ENCODE measurements at places on chromosomes 2 and 18.

DNA sequence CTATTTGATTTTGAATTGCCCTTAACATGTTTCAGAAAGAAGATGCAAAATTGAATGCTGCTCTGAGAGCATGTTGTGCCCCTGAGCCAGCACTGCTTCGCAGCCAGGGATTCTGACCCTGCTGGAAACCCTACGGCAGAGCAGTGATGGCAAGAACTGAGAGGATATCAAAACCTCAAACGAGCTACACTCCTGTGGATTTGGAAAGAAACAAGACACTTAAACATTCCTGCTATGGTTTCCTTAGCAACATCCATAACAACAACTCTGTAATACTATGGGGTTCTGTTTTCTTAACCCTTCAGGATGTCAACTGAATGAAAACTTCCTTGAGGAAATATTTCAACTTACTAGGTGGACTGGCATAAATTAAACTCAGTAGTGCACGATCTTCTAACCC, 649.1 kb downstream of the NYAP2 start:
- DNase-seq: no peak

DNA sequence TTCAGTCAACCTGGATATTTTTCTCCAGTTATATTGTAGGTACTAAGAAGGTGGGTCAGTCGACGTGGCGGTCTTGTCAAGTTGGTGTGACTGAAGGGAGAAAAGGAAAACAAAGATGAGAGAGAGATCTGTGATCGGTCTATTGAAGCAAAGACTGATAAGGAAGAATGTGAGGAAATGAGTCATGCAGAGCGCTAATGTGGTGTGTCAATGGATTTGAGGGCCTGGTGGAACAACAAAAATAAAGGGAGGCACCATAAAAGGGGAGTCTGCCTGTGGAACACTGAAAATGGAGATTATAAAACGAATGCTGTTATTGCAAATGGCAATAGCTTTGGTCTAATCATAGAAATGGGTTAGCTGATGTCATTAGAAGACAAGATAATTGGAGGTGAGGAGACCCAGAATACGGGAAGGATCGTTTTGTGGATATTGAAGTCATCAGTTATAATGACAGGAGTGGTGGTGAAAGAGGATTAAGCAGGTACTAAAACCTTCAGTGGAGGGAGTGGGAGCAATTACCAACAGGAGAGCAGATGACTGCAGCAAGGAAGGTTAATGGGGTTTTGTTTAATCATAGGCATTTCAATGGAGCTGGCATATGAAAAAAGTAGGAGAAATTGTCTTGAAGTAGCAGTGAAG, 599.1 kb upstream of the FSHR start:
- DNase-seq: peak; percentile 11

GRCh38 chr2:146986161-146986560, 858.7 kb upstream of the ACVR2A start:
- no peak for DNase-seq

- no peak for DNase-seq
Observed at GRCh38 chr2:186531257-186531775, 45.3 kb downstream of the ZC3H15 start.

GRCh38 chr2:23912054-23912453, 14.9 kb downstream of the ATAD2B start:
- no peak for DNase-seq

DNA sequence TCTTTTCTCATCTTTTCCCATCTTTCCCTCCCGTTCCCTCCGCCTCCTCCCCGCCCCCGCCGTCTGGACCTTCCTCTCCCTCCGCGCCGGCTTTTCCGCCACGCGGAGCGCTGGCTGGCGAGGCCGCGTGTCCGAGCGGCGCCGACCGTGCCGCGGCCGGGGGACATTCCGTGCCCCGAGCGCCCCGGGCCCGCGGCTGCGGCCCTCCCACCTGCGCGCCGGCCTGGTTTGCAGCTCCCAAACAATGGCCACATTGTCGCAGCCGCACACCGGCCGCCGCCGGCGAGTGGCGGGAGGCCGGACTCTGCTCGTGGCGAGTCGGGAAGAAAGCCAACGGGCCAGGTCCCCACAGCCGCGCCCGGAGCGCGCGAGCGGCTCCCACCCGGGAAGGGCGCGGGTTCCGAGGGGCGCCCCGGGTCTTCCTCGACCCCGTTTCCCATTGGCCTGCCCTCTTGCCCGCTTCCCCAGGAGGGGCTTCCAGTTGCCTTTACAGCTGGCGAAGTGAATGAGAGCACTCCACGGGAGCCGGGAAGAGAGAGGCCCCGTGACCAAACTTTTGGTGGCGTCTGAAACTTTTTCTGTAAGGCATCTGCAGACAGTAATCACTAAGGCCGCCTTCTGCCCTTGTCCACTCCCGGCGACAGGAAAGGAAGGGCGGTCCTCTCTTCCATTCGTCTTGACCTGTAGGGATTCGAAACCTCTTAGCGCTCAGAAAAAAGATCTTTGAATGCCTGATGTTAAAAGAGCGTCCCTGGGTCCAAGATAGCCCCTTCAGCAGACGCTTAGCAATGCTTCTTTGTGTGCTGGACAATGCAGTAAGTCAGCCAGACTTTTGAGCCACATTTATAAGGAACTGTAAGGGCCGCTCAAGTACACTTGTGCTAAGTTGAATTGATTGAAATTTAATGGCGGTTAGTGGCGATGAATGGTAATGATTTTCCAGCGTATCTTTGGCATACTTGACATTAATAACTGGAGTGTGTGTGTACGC, 6.2 kb downstream of the GLI2 start:
- no peak for DNase-seq

- peak; percentile 38 for DNase-seq
Observed at GRCh38 chr2:41782306-41783158, 265.3 kb upstream of the PKDCC start.

- DNase-seq: no peak
Observed at GRCh38 chr2:122019724-122020123, 264.3 kb downstream of the TSN start.

- no peak for DNase-seq
Observed at GRCh38 chr2:144678736-144679135, 158.8 kb upstream of the ZEB2 start.

- DNase-seq: no peak
Observed at GRCh38 chr2:72181616-72182015, 34.0 kb upstream of the CYP26B1 start.

- no peak for DNase-seq
Observed at GRCh38 chr2:25053041-25053440, 11.2 kb downstream of the EFR3B start.

DNA sequence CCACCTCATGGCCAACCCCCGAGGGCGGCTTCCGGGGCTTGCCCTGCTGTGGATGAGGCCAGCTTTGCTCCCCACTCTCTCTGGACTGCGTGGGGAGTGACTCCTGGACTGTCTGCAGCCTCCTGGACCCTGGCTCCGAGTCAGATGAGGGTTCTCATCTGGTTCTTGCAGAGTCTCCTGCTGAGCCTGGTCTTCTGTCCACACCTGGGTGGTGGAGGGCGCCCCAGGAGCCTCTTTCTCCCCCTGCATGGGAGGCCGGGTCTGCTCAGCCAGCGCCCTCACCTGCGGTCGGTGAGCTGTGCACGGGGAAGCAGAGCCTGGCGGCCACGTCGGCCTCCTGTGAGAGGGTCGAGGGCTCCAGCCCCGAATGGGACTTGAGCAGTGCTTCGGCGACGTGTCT, 78.3 kb downstream of the RTP5 start:
- no peak for DNase-seq

GRCh38 chr18:48893061-48893607, 57.6 kb downstream of the SMAD7 start:
- no peak for DNase-seq

DNA sequence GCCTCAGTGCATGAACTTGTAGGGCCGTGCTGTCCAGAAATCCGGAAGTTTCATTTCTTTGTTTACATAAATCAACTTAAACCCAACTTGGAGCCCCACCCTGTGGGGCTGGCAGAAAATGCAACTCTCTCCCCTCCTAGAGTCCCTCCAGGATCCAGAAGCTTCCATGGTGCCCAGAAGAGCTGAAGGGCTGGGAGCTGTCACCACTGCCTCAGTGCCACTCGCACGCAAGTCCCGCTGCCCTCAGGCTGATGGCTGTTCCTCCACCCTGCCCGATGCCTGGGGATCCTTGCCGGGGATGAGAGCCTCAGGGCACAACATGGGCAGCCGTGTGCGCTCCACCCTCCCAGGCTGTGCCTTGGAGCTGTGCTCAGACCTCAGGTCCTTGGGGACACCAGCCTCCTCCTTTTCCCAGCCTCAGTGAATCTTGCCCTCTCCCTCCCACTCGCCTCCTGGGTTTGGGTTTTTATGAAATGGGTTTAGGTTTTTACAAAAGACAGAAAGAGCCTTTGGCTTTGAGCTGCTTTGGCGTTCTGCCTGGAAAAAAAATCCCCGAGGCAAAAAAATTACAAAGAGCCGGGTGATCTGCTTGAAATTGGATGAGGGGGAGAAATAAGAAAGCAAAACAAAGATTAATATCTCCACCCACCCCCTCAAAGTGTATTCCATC, 155.2 kb downstream of the TWIST2 start:
- DNase-seq: no peak

GRCh38 chr18:69588301-69588700, 187.6 kb downstream of the DOK6 start:
- DNase-seq: no peak

GRCh38 chr2:223487214-223487846, 114.8 kb downstream of the SCG2 start:
- DNase-seq: no peak

GRCh38 chr2:227325839-227326195, 766 bp downstream of the MFF start:
- DNase-seq: peak; percentile 31

GRCh38 chr2:63700271-63700670, 111.5 kb downstream of the MDH1 start:
- DNase-seq: no peak

DNA sequence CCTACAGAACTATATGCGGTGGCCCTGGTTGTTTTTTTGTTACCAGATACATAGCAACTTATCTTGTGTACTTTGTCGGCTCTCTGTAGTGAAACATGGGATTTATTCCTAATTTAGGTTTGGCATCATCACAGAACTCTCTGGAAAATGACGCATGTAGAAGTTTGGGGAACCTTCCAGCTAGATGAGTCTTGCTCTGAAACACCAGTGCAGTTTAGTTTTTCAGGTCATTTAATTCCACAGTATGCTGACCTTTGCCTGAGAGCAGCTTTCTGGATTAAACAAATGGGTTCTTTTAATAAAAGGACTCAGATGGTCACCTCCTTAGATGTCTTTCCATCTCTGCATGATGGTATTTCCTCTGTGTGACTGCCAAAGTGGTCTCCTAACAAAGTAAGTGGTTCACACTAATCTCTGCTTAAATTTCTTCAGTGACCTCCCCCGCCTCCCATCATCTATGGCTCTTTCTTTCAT, 39.9 kb downstream of the MYO3B start:
- DNase-seq: no peak

DNA sequence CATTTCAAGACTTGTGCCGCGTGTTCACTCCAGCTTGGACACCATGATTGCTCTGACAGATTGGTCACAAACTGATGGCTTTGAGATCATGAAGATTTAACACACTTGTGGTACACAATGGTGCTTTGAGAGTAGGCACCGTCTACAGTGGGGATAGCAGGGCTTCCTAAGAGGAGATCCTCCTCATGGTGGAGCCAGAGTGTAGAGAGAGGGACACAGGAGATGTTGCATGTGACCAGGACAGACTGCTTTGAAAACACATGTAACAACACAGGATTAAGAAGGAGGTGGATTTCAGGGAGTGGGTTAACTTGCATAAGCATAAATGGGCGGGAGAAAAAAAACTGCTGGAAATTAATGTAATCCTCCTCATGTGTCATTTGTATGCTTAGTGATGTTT, 95.7 kb upstream of the LINC00305 start:
- peak; percentile 73 for DNase-seq

DNA sequence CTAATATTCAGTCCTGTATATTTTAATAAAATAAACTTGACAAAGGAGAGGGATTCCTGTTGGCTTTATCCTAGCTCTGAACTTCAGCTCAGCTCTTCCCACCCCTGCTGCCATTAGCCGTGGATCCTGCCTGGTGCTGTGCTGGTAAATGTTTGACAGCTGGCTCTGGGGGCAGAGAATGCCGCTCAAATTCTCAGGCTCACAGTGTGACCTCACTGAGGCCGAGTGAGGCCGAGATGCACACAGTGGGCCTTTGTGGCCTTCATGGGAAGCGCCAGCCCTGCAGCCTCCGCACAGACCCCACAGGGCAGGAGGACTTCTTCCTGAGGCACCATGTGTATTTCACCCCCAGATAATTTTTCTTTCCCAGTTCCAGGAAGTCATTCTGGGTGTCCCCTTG, 16.5 kb upstream of the FAHD2A start:
- DNase-seq: no peak

DNA sequence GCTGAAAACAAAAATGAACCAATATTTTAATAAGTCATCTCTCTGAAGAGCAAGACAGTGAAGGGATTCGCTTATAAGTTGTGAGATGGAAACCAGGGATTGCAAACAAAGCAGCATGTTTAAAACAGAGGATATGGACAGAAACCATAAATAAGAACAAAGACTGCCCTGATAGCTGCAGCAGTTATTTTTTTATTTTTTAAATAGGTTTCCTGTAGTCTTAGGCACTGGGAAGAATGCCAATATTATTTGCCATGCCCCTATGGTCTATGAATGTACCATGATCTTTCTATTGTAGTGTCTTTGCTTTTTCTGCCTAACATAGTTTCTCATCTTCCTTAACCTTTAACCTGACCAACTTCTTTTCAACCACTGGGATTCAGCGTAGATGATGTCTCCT, 1334.0 kb upstream of the NRXN1 start:
- no peak for DNase-seq

- DNase-seq: no peak
Observed at GRCh38 chr2:56754627-56755026, 570.8 kb downstream of the CCDC85A start.

DNA sequence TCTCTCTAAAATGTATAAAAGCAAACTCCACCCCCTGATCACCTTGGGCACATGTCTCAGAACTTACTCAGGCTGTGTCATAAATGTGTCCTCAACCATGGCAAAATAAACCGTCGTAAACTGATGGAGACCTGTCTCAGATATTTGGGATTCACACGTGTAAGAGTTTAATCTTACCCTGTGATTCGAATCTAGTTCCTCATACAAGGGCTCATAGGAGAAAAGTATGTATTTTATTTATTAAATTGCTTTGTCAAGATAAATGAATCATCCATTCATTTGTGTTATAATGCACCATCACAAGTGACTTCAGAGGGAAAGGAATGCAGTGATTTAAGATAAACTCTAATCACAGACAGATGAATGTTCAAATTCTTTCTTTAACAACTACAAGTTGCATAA, 712.5 kb upstream of the LRATD1 start:
- DNase-seq: no peak

DNA sequence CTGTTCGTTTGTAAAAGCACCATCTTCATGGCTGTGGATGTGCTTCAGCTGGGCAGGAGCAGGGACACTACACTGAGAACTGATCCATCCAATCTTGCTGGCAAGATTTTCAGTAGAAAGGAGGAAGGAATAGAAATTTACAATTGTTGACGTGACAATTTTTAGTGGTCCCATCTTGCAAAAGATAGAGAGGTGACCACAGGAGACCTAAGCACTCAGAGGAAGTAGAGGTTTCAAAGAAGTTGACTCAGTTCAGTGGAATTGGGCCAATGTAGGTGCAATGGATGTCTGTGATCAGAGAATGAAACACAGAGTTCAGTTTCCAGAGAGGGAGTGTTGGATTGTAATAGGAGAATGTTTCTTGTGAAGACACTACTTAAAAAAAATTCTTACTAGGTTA, 1.4 kb downstream of the UGT1A5 start:
- no peak for DNase-seq

- no peak for DNase-seq
Observed at GRCh38 chr2:143840601-143841000, 679.3 kb downstream of the ZEB2 start.

GRCh38 chr2:658426-658825, 18.8 kb downstream of the TMEM18 start:
- DNase-seq: no peak
